ENCODE measurements at places on chromosomes 6 and 20.
A peak's percentile ranks its signal among the peaks of the same experiment; 100 is the strongest.

- DNase-seq = no peak
These were observed 353.1 kb downstream of the MAFB start for GRCh38 chr20:40335901-40336351.

DNA sequence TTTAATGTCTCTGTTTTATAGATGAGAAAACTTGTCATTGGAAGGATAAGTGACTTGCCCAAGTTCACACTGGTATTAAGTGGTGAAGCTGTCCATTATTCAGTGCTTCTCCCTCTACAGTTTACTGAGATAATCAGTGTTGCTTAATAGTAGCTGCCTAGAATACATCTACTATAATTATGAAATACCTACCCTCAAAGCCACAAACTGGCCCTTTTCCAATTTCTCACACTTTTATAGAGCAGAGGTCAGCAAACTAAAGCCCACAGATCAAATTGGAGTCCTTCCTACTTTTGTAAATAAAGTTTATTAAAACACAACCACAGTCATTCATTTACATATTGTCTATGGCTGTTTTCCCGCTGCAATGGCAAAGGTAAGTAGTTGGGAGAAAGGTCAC is 73.5 kb downstream of the EYS start:
- DNase-seq = no peak

DNA sequence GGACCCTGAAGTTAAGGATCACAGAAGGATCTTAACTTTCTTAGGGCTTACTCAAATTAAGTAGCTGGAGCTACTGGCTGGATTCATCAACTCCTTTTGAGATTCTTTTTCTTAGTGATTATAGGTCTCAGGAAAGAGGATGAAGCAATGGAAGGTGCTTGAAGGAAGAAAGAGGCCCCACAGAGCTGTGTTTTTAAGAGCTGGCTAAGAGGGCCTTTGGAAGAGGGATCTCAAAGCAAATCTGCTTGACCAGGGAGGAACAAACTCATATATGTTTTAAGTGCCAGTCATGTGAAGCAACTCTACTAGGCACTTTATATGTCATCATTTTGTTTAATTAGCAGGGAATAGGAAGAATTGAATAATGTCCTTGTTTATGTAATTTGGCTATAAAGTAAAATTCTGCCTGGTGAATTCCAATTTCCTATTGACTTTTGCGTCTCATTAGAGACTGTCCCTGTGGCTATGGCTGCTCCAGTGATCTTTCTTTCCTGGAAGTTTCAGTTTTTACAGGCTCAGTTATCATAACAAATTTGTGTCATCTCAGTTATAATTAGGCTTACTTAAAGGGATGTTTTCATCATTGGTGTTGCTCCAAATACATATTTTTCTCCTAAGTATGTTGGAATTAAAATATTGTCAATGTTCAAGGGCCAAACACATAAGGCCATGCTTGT is 222.8 kb upstream of the CITED2 start:
- DNase-seq = no peak

DNA sequence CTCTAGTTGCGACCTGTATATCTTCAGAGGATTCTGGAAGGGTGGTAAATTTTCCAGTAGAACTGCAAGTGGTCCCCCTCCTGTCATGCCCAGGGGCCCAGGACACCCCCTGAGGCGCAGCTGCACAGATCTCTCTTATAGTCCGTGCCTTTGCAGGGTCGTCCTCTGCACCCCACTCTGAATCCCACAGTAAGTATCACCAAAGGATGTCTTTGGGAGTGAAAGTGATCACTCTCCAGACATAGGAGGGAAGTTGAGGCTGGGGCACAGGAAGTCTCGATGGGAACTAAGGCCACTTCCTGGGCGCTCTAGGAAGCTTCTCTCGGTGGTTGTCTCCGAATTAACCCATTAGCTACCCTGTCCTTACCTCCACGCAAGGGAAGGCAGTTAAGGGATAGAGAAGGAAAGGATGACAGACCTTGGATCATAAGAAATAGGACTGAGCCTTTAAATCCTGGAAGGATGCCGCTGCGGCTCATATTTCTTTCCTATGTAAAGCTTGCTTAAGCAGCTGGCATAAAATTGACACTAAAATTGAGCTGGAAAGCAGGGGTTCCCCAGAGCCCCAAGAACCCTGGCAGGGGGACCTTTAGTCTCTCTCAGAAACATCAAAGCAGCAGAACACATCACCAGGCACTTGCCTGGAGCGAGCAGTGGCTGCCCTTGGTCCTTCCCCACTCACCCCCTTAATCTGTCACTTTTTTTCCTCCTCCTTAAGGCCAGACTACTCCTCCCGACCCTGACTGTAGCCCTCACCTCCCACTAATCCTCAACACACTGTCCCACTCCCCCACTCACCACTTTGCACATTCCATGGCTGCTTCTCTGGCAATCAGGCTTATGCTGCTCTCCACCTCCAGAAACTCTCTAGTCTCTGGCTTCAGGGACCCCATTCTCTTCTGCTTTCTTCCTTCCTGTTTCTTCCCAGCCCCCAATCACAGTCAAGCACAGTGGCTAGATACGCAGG is at the start of gene ZKSCAN4:
ZKSCAN4 (minus strand) TSS at position 261 of the 967 bp plus-strand sequence. CDS start 289 bp downstream, outside the sequence.
- DNase-seq = peak; percentile 92

- DNase-seq = no peak
These were observed 6.0 kb downstream of the APMAP start for GRCh38 chr20:24986436-24987015.

DNA sequence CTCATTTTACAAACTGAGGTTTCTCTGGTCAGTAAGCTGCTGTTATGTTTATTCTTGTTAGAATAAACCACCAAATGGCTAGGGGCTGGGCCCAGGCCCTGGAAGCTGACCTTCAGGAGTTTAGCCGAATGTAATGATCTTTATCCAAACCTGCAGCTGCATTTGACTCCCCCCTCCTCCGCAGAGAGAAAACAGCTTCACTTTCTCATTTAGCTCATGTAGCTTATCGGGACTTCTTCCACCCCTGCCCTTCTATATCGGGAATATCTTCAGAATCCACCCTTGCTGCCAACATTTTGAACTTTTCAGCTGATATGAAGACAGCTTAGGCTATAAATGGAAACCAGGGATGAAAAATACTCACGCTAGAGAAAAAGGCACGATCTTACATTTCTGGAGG is 102.6 kb downstream of the ZMYND8 start:
- DNase-seq = no peak

DNA sequence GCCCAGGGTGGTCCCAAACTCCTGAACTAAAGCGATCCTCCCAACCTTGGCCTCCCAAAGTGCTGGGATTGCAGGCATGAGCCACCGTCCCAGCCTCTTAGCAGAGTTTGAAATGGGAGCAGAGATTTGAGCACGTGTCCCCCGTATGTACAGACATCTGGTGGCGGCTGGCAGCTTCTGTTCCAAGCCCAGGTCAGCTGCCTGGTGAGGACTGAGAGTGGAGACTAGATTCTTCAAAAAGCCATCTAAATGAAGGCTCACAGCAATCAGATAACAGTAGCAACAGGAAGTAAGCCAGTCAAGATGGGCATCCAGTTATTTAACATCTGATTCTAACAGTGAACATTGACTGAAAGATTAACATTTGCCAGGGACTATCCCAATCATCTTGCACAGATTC is 128.1 kb upstream of the AKAP12 start:
- DNase-seq = no peak

DNA sequence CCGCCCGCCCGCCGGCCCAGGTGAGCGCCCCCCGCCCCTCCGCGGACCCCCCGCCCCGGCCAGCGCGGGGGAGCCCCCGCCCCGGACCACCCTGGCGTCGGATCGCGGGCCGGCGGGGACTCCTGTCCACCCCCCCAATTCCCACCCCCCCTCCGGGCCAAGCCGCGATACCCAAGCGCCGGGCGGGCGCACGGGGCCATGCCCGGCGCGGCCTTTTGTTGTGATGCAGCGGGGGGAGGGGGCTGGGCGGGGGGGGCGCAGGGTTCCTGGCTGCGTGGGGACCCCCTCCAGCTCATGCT is 245 bp downstream of the SRC start:
- no peak for DNase-seq

DNA sequence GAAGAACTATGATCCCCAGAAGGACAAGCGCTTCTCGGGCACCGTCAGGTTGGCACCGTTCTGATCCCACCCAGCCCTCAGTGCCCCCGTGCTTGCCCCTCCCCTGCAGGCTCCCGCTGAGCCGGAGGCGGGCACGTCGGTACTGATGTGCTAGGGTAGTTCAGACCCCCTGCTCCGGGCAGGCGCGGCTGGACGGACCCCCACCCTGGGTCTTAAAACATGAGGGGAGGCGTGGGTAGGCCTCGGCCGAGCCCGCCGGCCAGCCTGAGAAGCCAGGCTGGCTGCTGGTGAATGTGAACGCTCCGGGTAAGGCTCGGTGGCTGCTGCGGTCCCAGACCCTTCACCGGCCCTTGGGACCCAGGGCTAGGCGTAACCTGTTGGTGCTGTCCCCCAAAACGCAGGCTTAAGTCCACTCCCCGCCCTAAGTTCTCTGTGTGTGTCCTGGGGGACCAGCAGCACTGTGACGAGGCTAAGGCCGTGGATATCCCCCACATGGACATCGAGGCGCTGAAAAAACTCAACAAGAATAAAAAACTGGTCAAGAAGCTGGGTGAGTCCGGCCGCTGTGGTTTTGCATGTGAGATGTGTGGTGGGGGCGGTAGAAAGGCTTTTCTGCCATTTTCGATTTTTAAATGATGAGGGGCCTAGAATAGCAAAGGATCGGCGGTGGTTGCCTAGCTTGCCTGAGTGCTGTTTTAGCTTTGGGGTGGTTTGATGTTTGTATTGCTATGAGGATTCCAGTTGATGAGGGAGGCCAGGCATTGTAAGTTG is 964 bp downstream of the RPL10A start:
- DNase-seq = no peak

DNA sequence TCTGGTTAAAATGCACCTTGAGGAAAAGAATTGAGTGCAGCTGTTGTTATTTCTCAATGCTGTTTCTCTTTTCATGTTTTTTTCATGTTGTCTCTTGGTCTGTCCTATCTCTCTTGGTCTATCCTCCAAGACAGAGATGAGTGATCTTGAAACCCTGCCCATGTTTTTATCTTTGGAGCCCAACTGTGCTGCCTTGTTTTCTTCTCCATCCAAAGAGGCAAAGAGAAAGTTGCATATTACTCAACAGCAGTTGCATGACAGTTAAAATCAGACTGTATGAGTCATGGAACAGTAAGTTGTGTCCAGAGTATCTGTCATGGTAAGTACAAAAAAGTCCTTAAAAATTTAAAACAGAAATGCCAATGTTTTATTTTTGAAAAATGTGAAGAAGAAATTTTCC is 26.2 kb downstream of the BCAS1 start:
- DNase-seq = peak; percentile 91

GRCh38 chr20:44171775-44172571 is 15.0 kb downstream of the JPH2 start:
- DNase-seq = no peak

DNA sequence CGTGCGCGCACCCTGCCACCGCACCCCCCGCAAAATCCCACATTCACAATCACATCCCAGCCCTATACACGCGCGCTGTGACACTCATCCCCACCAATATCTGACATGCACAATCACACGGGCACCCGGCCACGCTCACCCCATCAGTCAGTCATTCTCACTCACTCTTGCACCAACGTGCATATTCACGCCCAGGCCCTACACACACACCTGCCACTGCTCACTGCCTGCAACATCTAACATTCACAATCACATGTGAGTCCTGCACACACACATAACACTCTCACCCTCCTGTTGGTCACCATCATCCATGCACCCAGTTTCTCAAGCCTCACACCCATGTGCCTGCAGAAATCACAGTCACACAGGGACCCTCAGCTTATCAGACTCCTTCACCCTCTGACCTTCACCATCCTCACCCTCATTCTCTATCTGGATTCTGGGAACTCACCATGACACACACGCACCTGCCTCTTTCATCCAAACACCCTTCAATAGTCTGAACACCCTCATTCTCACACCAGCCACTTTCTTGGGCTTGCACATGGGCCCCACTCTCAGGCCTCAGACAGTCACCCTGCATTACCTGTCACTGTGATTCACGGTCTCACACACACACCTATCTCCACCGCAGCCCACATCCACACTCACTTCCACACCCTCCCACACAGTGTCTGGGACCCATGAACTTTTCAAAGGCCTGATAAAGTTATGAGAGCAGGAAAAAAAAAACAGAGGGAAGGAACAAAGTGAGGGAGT is 748 bp upstream of the ATP9A start:
- no peak for DNase-seq

GRCh38 chr20:23127506-23128279 is 41.6 kb upstream of the CD93 start:
- no peak for DNase-seq

- peak; percentile 31 for DNase-seq
These were observed 709 bp downstream of the SCAND1 start for GRCh38 chr20:35953387-35954199.

DNA sequence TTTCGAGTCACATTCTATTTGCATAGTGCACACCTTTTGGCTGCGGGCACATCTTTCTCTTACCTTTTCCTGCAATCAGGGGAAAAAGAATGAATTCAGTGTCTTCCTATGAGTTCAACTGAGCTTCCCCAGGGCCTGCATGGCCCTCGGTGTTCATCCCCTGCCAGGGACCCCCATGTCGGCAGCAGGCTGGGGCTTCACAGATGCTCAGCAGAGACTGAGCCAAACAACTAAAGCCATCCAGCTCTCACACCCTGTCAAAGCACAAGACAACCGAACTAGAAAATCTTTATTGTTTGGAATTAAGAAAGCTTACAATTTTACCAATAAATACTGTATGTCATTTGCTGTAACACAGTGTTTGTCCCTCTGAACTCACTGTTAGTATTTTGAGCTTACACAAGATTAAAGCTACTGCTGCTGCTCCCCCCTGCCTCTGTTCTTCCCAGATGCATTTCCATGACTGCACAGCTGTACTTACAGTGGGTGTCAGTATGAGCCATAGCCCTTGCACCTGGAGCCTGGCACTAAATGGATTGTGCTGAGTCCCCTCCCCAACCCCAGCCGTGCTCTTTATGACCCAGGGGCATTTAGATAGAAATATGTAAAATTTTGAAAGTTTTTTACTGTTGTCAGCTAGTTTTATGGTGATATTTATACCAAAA is 205.8 kb downstream of the TMEM242 start:
- DNase-seq = no peak

GRCh38 chr6:10633216-10633615 is 61.2 kb downstream of the C6orf52 start:
- DNase-seq = no peak

- no peak for DNase-seq
These were observed 2.0 kb upstream of the ZNFX1 start for GRCh38 chr20:49279677-49280462.

Data from fibroblast of skin of scalp (primary cell).